Breast epithelium (tissue), 4 donors: ENCODE measurements at places on chromosomes 2 and 18. TPM values are rescaled to one million over a fixed set of nuclear protein-coding genes. Genes with fewer than 3 reads are reported as not detected.

BMPR2 gene
- total RNA-seq: 63.2 TPM

RND3 gene
- 98.0 TPM for total RNA-seq

CDH19 gene
- 0.64 TPM for total RNA-seq

ZC3H6 gene
- total RNA-seq: 14.4 TPM

NT5DC4 gene
- total RNA-seq: not detected

ZAP70 gene
- total RNA-seq: 4.9 TPM

GAD1 gene
- 0.15 TPM for total RNA-seq

OR6B2 gene
- total RNA-seq: not detected

TYW5 gene
- 7.2 TPM for total RNA-seq

SMCHD1 gene
- total RNA-seq: 102 TPM

WDR35 gene
- total RNA-seq: 17.7 TPM

DNA sequence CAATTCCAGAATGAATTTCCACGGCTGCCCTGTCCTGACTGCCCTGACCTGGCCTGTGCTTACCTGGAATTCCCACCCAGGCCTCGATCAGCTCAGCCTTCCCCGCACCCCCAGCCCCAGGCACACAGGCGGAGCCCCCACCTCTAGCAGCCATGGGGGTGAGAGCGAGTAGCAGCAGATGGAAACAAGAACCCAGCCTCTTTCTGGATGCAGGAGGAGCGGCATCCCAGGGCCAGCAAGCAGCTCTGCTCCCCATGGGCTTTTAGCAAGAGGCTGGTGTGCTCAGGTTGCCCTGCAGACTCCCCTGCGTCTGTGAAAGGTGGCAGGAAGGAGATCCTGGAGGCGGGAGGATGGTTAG, 101.8 kb downstream of the TPO start:
- no peak overlapping the region for H3K4me3 ChIP-seq
- H3K4me1 ChIP-seq: no peaks in the 10 kb centered on the region
- H3K27ac ChIP-seq: no peak overlapping the region
- no peaks in the 10 kb centered on the region for H3K36me3 ChIP-seq

DNA sequence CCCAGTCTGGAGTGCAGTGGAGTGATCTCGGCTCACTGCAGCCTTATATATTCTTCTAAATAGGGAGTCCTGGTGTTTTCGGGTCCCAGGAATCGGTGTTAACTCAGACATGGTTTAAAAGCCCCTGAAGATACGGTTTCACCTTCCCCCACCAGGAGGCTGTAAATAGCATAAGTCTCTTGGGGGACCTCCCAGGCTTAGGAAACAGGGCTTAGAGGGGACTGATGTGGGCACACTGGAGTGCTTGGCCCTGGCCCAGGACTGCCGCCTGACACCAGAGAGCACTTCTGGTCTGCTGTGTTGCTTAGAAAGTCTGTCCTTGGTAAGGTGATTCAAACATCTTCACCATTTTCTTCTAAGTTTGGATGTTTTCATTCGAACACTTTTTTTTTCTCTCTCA, 39.7 kb upstream of the MAP4K4 start:
- no peak for DNase-seq
- no peaks in the 10 kb centered on the region for H3K4me1 ChIP-seq
- H3K27ac ChIP-seq: no peak overlapping the region
- H3K27me3 ChIP-seq: no peaks in the 10 kb centered on the region

DNA sequence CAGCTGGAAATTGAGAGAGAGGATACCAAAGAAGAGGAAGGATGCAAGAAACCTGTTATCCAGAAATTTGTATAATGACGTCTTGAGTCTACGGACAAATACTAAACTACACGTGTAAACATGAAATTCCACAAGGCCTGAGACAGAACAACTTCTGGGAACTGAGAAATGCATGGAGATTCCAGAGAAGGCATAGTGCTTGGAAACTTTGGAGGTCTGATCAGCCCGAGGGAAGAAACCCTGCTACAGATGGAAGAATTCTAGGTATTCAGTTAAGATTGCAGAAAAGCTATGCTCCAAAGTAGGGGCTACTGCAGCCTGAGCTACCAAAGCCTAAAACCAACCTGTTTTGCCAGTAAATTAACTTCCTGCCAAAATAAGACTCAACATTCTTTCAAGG, 120.4 kb downstream of the PDCL3 start:
- H3K27me3 ChIP-seq: no peaks in the 10 kb centered on the region
- no peaks in the 10 kb centered on the region for H3K36me3 ChIP-seq
- H3K27ac ChIP-seq: no peak overlapping the region
- no peak overlapping the region for H3K4me3 ChIP-seq

- H3K36me3 ChIP-seq: no peaks in the 10 kb centered on the region
- H3K4me1 ChIP-seq: no peaks in the 10 kb centered on the region
- H3K4me3 ChIP-seq: no peak overlapping the region
- DNase-seq: no peak
- H3K27ac ChIP-seq: no peak overlapping the region
These were observed 132.1 kb downstream of the SH3RF3 start for GRCh38 chr2:109260886-109261700.

DNA sequence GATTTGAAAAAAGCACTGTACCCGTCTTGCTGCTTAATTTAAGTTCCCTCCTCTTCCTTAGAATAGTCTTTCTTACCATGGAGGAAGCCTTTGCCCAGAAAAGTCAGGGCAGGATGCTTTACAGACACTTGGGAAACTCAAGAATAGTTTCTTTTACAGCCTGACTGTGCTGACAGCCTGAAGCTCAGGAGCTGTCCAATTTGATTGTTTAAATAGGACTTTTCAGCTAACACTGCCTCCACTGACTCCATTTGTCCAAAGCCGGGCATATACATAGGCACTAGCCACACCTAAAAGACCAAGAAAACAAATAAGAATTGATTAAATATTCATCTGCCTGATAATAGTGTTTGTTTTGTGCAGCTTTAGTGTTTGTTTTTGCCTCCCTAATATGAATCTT, 110.9 kb upstream of the L3MBTL4 start:
- H3K4me3 ChIP-seq: no peak overlapping the region
- H3K27me3 ChIP-seq: no peaks in the 10 kb centered on the region
- H3K36me3 ChIP-seq: no peaks in the 10 kb centered on the region
- H3K27ac ChIP-seq: no peak overlapping the region

DNA sequence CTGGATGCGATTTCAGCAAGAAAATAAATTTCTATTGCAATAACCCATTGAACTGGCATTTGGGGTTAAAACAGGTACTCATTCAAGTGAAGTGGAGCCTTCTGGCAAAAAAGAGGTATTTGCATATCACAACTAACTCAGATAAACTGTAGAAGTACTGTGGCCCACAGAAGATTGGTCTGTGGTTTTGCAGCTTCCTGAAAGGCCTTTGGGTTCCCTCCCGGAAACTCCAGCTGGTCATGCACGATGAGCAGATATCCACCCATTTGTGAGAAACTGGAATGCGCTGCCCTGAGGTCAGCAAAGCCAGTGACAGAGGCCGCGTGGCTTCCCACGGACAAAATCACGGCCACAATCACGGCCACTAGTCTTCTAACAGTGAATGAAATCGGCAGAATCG, 106.3 kb downstream of the EPHA4 start:
- no peaks in the 10 kb centered on the region for H3K36me3 ChIP-seq
- no peak overlapping the region for H3K27ac ChIP-seq
- no peaks in the 10 kb centered on the region for H3K27me3 ChIP-seq
- H3K4me3 ChIP-seq: no peak overlapping the region
- H3K4me1 ChIP-seq: no peaks in the 10 kb centered on the region
- DNase-seq: no peak

- no peaks in the 10 kb centered on the region for H3K27me3 ChIP-seq
- no peak for DNase-seq
- H3K4me3 ChIP-seq: no peak overlapping the region
- H3K27ac ChIP-seq: no peak overlapping the region
- no peaks in the 10 kb centered on the region for H3K36me3 ChIP-seq
- H3K4me1 ChIP-seq: no peaks in the 10 kb centered on the region
These were observed 1090.6 kb downstream of the SUCLG1 start for GRCh38 chr2:83368461-83368860.

DNA sequence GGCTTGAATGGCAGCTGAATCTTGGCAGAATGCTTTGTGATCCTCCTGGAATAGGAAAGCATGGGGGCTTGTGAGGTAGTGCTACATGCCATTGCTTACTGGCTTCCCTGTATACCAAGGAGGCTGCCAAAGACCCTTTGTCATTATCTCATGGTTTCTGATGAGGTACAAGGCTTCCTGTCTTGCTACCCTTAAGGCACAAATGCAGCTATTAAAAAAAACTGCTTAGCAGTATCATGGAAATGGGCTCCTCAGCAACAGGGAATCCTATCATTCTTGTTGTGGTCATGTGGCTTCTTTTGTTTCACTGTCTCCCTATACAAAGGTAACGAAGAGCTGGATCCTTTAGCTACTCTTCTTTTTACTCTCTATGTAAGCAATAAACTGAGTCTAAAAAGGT, 6.6 kb upstream of the KANSL1L start:
- H3K27me3 ChIP-seq: no peaks in the 10 kb centered on the region
- no peaks in the 10 kb centered on the region for H3K4me1 ChIP-seq
- H3K4me3 ChIP-seq: no peak overlapping the region

DNA sequence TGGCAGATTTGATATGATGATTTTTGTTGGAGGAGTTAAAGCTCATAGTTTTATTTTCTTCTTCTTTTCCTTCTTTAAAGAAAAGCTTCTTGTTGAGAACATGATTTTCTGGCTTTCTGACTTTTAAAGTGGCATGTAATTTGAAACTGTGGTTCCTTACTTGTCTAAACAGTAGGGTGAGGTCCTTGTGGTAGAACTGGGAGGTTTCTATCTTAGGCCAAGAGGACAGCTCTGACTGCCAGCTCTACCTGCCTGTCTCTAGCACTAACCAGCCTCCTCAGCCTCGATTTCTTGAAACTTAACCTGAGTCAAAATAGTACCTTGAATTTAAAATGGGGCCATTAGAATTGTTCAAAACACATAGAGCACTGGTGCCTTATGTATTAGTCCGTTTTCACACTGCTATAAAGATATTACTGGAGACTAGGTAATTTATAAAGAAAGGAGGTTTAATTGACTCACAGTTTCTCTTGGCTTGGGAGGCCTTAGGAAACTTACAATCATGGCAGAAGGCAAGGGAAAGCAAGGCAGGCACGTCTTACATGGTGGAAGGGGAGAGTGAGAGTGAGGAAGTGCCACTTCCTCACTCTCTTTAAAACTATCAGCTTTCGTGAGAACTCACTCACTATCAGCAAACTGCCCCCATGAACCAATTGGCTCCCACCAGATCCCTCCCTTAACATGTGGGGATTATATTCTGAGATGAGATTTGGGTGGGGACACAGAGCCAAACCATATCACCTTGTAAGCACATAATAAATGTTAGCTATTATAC, 119.0 kb downstream of the CERS6 start:
- no peaks in the 10 kb centered on the region for H3K27me3 ChIP-seq
- H3K27ac ChIP-seq: no peak overlapping the region
- DNase-seq: no peak
- H3K4me1 ChIP-seq: no peaks in the 10 kb centered on the region
- no peaks in the 10 kb centered on the region for H3K36me3 ChIP-seq
- no peak overlapping the region for H3K4me3 ChIP-seq

- no peak overlapping the region for H3K4me3 ChIP-seq
- DNase-seq: no peak
- H3K4me1 ChIP-seq: no peaks in the 10 kb centered on the region
- no peaks in the 10 kb centered on the region for H3K36me3 ChIP-seq
- H3K27ac ChIP-seq: peak overlapping the region; percentile 50
These were observed 18.5 kb downstream of the TRAK2 start for GRCh38 chr2:201432621-201433393.

- H3K4me1 ChIP-seq: no peaks in the 10 kb centered on the region
- no peak for DNase-seq
- H3K36me3 ChIP-seq: no peaks in the 10 kb centered on the region
- no peak overlapping the region for H3K27ac ChIP-seq
- no peaks in the 10 kb centered on the region for H3K27me3 ChIP-seq
These were observed 867.9 kb upstream of the POU3F3 start for GRCh38 chr2:103986001-103986400.

DNA sequence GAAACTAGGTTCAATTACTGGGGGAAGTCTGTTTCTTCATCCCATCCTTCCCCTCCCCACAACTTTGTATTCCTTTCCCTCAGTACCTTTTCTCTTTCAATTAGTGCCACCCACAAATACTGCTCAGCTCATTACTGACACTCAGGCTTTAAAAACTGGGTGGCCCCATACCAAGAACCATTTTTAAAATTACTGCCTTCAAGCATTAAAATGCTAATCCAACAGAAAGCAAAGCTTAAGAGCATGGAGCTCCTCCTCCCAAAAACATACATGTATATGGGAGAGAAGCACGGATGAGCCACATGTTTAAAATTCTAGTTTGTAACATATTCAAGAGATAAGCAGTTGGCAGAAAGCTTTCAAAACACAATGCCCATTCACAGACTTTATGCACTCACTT, 44.0 kb downstream of the IRS1 start:
- no peak for DNase-seq
- peak overlapping the region; percentile 72 for H3K27ac ChIP-seq
- no peaks in the 10 kb centered on the region for H3K4me1 ChIP-seq
- no peaks in the 10 kb centered on the region for H3K36me3 ChIP-seq

DNA sequence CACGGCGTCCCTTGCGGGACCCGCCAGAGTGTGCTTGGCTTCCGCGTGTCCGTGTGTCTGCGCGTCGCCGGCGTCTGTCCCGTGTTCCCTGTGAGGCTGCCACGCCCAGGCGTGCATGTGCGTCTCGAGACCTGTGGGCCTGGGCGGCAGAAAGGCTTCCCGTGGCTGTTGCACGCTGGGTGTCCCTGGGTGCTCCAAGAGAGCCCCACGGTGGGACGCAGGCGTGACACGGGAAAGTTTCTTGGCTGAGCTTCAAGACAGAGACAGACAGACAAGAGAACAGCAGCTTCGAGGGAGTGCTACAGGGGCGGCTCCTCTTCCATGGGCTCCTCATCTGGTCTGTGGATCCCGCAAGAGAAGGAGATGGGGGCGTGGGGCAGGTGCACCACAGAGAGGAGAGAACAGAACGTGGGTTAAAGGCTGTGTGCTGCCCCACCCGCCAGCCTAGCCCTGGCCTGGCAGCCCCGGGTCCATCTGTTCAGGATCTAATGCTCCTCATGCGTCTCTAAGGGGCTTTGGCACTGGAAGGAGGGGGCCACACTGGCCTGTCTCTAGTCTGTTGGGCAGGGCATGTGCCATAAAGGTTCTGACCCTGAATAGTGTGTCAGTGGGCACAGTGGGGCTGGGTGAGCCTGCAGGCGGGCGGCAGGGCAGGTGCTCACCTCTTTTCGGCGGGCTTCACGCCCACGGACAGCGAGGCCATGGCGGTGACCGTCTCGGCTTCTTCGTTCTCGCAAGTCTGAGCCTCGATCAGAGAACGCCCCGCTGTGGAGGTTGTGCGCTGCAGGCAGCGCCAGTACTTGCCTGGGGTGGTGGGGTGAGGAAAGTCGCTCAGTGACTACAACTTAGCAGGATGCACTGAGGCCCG, 205.1 kb downstream of the TWIST2 start:
- no peaks in the 10 kb centered on the region for H3K4me1 ChIP-seq
- H3K36me3 ChIP-seq: peaks cover 16% of the 10 kb centered on the region
- no peak for DNase-seq
- no peak overlapping the region for H3K4me3 ChIP-seq

GRCh38 chr2:9405636-9406035, 17.7 kb downstream of the ITGB1BP1 start:
- H3K4me3 ChIP-seq: no peak overlapping the region
- H3K27me3 ChIP-seq: no peaks in the 10 kb centered on the region
- no peak for DNase-seq
- no peaks in the 10 kb centered on the region for H3K36me3 ChIP-seq
- H3K4me1 ChIP-seq: peaks cover 3% of the 10 kb centered on the region

GRCh38 chr2:161947406-161947805, 126.6 kb downstream of the DPP4 start:
- no peak overlapping the region for H3K27ac ChIP-seq
- H3K27me3 ChIP-seq: no peaks in the 10 kb centered on the region
- no peak overlapping the region for H3K4me3 ChIP-seq
- no peak for DNase-seq
